Nephron progenitor cell (in vitro differentiated cells): ENCODE measurements at places on chromosomes 11 and 22.

DNA sequence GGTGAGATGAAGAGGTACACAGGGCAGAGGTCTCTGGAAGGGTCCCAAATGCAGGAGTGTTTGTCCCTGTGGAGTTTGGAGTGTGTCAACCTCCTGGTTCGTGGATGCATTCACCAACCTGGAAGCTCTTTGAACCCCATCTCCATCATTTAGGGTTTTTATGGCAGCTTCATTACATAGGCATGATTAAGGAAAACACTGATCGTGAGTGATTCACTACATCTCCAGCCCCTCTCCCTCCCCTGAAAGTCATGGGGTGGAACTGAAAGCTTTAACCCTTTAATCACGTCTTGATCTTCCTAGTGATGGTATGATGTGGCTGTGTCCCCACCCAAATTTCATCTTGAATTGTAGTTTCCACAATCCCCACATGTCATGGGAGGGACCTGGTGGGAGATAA lies 19.8 kb upstream of the INCENP start:
- H3K27me3 ChIP-seq: peaks cover 5% of the 10 kb centered on the region
- no peak for DNase-seq
- no peaks in the 10 kb centered on the region for H3K36me3 ChIP-seq

DNA sequence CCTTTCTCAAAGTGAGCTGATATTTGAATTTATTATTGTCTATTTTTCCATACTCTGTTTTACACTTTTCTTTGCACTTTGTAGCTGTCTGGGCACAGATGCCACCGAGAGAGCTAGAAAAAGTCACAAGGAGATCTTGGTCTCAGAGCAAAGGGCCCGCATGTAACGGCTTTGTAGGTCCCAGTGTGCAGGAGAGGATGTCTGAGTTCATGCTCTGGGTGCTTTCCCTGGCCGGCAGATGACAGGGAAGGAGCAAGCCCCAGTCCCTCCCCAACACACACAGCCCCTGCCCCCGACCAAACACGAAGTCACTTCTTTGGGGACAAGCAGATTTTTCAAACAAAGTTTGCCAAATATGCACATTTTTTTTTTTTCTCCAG lies 55.8 kb downstream of the SMIM38 start:
- no peaks in the 10 kb centered on the region for H3K36me3 ChIP-seq
- peaks cover 23% of the 10 kb centered on the region for H3K4me1 ChIP-seq
- peaks cover 41% of the 10 kb centered on the region for H3K27me3 ChIP-seq
- DNase-seq: no peak
- H3K27ac ChIP-seq: no peak overlapping the region

GRCh38 chr22:32949391-32950173 lies 108.6 kb downstream of the SYN3 start:
- H3K36me3 ChIP-seq: no peaks in the 10 kb centered on the region
- no peak overlapping the region for H3K4me3 ChIP-seq
- DNase-seq: no peak
- H3K4me1 ChIP-seq: peaks cover 21% of the 10 kb centered on the region
- H3K27me3 ChIP-seq: peaks cover 10% of the 10 kb centered on the region
- H3K27ac ChIP-seq: peak overlapping the region; percentile 53

DNA sequence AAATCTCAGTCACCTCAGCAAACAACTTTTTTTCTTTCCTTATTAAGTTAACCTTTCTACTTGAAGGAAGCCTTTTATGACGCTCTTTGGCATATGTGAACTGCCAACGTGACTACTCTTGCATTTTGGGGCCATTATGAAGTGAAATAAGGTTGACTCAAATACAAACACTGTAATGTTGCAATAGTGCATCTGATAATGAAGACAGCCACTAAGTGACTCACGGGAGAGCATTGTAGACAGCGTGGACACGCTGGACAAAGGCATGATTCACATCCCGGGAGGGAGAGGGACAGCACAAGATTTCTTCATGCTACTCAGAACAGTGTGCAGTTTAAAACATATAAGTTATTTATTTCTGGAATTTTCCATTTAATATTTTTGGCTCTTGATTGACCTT lies 560.8 kb downstream of the ETS1 start:
- H3K27me3 ChIP-seq: no peaks in the 10 kb centered on the region
- H3K36me3 ChIP-seq: no peaks in the 10 kb centered on the region
- H3K27ac ChIP-seq: no peak overlapping the region
- H3K4me1 ChIP-seq: peaks cover 30% of the 10 kb centered on the region
- DNase-seq: no peak

- H3K27me3 ChIP-seq: peaks cover 80% of the 10 kb centered on the region
- H3K36me3 ChIP-seq: peaks cover 3% of the 10 kb centered on the region
- peak overlapping the region; percentile 85 for H3K4me3 ChIP-seq
- H3K27ac ChIP-seq: no peak overlapping the region
- H3K4me1 ChIP-seq: peaks cover 38% of the 10 kb centered on the region
These were observed 347 bp downstream of the MN1 start for GRCh38 chr22:27801202-27801615.

GRCh38 chr11:11568651-11569229 lies 53.1 kb downstream of the GALNT18 start:
- H3K27ac ChIP-seq: no peak overlapping the region
- H3K36me3 ChIP-seq: no peaks in the 10 kb centered on the region

DNA sequence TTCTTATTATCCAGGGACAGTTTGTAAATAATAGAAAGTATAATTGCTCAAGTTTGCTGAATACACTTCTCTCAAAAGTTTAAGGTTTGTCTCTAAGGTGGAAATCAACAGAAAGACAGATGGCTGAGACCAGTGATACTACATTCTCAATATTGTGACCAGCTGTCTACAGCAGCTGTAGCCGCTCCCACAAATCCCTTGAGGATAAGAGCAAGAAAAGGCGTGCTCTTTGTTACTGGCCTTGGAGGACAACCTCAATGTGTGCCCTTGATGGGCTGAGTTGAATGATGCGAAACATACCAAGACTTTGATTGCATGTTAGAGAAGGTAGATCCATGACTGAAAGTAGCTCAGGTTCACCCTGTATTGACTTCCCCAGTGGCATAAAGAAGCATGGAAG lies 6.1 kb downstream of the OR6M1 start:
- no peak overlapping the region for H3K4me3 ChIP-seq
- peaks cover 22% of the 10 kb centered on the region for H3K4me1 ChIP-seq
- H3K36me3 ChIP-seq: peaks cover 6% of the 10 kb centered on the region
- H3K27me3 ChIP-seq: no peaks in the 10 kb centered on the region
- no peak for DNase-seq

DNA sequence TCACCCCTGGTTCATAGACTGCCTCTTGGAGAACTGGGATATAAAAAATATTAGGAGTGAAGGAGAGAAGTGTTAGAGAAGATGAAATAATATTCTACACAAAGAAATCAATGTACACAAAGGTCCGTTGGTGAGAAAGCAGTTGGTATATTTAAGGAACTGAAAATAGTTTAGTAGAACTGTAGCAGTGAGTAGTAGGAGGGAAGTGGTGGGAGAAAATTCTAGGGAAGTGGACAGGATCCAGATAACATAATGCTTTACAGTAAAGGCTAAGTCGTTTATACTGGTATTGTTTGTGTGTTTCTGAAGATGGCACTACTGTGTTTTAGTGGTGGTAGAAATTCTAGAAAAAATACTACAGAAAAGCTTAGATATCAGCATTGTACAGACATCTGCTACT lies 120.8 kb upstream of the CHORDC1 start:
- no peaks in the 10 kb centered on the region for H3K36me3 ChIP-seq
- DNase-seq: no peak
- H3K4me1 ChIP-seq: no peaks in the 10 kb centered on the region
- no peak overlapping the region for H3K4me3 ChIP-seq

DNA sequence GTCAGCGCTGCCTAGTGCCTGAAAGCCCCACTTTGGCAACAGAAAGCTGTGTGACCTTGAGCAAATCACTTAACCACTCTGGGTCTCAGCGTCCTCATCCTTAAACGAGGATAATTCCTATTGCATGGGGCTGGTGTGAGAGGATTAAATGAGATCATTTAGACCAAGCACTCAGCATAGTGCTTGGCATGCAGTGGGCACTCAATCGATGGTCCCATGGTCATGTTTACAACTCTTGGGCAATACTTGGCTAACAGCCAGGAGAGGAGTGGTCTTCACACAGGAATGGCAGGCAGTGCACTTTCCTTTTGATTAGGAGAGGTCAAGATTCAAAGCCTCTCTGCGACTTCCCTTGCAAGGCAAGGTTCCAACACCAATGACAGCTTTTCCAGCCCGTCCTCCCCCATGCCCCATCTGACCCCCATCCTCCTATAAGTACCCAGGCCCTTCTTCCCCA lies 14.1 kb downstream of the TNKS1BP1 start:
- peak overlapping the region; percentile 62 for H3K4me3 ChIP-seq
- no peaks in the 10 kb centered on the region for H3K27me3 ChIP-seq
- no peak for DNase-seq
- no peak overlapping the region for H3K27ac ChIP-seq

- H3K27me3 ChIP-seq: peaks cover 18% of the 10 kb centered on the region
- no peak for DNase-seq
- H3K4me1 ChIP-seq: peaks cover 17% of the 10 kb centered on the region
- H3K27ac ChIP-seq: no peak overlapping the region
- no peaks in the 10 kb centered on the region for H3K36me3 ChIP-seq
These were observed 10.3 kb upstream of the WNT7B start for GRCh38 chr22:45987136-45987861.

- H3K4me3 ChIP-seq: peak overlapping the region; percentile 83
- H3K4me1 ChIP-seq: peaks cover 25% of the 10 kb centered on the region
- H3K36me3 ChIP-seq: no peaks in the 10 kb centered on the region
- DNase-seq: no peak
- no peak overlapping the region for H3K27ac ChIP-seq
These were observed 741 bp upstream of the TALDO1 start for GRCh38 chr11:746289-747157.

DNA sequence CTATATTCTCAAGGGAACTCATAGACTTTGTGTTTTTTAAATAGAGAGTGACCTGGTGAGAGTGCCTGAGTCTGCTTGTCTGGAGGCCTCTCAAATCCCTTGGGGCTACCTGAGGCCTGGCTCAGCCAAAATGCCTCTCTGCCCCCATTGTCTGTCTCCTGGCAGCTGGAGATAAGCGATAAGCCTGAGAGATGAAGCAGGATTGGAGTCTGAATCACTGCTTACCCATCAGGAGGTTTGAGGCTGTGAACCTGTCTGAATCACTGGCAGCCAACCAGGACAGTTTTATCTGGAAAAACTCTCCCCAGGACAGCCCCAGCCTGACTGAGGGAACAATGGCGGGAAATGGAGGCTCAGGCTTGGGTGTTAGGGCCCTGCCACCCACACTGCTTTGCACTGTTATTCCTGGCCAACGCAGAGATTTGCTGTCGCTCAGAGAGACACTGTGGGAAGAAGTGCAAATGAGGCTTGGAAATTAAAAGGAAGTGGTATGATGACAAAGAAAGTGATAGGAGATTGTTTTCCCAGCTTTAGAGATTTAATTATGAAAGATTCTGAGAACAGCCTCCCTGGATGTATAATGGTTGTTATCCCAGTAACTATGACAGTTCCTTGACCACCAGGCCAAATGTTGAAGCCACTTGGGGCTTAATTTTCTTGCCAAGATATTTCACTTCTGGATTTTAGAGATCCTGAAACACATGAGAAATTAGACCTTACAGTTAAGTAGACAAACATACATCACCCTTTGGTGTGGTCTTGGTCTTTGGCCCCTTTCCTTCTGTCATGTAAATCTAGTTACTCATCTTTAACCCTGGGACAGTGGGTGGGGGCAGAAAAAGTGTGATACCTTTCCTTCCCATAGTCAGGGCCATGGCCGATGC lies 102.1 kb downstream of the RASSF10 start:
- peaks cover 49% of the 10 kb centered on the region for H3K4me1 ChIP-seq
- no peak overlapping the region for H3K4me3 ChIP-seq
- H3K27me3 ChIP-seq: peaks cover 2% of the 10 kb centered on the region
- DNase-seq: no peak
- H3K36me3 ChIP-seq: no peaks in the 10 kb centered on the region

DNA sequence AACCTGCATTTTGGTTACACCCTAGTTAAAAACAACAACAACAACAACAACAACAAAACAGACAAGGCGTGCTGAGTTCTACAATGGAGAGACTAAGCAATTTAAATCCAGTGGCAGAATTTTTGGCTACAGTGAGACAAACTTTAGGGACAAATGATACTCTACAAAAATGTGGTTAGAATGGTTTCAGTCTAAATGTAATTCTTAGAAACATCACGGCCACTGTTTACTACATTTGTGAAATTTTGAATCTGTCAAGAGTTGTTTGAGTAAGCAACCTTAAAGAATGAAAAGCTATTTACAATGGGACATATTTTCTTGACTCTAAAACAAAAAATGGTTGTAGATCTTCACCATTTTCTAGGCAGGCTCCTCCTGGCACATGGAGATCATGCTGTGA lies 259.4 kb downstream of the SWAP70 start:
- H3K4me3 ChIP-seq: peak overlapping the region; percentile 54
- DNase-seq: no peak
- peaks cover 1% of the 10 kb centered on the region for H3K36me3 ChIP-seq
- H3K27me3 ChIP-seq: no peaks in the 10 kb centered on the region
- H3K4me1 ChIP-seq: peaks cover 18% of the 10 kb centered on the region

DNA sequence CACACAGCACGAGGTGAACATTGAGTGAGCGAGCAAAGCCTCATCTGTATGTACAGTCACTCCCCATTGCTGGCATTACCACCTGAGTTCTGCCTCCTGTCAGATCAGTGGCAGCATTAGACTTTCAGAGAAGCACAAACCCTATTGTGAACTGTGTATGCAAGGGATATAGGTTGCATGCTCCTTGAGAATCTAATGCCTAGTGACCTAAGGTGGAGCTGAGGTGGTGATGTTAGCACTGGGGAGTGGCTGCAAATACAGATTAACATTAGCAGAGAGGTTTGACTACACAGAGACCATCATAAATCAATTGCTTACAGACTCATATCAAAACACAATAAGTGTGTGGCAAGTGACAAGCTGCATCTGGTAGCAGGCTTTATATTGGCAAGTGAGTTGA lies 262.5 kb upstream of the ANO5 start:
- H3K27ac ChIP-seq: no peak overlapping the region
- H3K36me3 ChIP-seq: no peaks in the 10 kb centered on the region
- H3K4me1 ChIP-seq: peaks cover 8% of the 10 kb centered on the region
- DNase-seq: no peak
- no peaks in the 10 kb centered on the region for H3K27me3 ChIP-seq

DNA sequence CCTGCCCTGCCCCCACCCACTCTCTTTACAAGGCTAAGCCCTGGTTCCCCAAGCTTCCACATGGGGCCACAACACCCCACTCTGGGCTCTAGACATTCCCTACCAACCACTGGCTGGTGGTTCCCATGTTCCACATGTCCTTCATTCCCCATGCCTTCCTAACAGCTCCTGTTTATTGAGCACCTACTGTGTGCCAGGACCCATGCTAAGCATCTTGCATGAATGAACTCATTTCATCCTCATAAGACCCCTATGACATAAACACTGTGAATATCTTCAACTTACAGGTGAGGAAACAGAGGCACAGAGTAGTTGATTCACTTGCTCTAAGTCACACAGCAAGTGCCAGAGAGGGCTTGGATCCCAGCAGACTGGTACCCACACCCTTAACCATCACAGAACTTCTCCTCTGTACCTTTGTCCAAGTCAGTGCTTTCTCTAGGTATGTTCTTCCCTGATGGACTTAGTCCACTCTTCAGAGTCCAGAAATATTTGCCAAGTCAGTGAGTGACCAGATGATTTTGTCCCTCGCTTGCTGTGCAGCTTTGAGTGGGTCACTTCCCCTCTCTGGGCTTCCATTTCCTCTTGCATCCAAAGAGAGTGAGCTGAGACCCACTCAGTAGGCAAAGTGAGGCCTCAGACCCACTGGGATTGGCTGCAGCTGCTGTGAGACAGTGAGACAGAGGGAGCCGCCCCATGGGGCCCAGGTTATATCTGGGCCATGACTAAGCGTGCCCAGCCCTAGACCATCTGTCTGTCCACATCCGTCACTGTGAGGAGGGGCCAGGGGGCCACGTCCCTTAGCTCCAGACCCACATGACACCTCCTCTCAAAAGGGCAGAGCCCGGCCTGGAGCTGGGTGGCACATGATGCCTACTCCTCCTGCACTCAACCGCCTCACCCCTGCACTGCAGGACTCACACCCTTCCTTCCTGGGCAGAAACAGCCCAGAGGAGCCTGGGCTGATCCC lies 132.4 kb downstream of the MN1 start:
- no peak overlapping the region for H3K4me3 ChIP-seq
- peaks cover 9% of the 10 kb centered on the region for H3K36me3 ChIP-seq
- no peak for DNase-seq
